ENCODE measurements at places on chromosomes 16 and 17.

- no peak for DNase-seq
Measured at GRCh38 chr17:72387969-72388368, 267.1 kb downstream of the SOX9 start.

DNA sequence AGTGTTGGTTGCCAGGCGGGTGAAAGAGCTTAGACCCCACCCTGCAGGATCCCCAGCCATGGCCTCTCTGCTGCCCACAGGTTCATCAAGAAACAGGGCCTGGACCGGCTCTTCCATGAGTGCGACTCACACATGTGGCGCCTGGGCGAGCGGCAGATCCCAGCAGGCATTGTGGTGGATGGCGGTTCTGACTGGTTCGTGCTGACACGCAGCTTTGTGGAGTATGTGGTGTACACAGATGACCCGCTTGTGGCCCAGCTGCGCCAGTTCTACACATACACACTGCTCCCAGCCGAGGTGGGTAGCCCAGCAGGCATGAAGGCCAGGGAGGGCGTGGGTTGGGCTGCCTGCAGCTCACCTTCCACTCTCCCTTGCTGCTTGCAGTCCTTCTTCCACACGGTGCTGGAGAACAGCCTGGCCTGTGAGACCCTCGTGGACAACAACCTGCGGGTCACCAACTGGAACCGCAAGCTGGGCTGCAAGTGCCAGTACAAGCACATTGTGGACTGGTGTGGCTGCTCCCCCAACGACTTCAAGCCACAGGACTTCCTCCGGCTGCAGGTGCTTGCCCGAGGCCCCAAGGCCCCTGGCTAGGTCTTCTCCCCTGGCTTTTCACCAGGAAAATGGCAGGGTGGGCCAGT is 9.9 kb downstream of the XYLT2 start:
- no peak for DNase-seq

DNA sequence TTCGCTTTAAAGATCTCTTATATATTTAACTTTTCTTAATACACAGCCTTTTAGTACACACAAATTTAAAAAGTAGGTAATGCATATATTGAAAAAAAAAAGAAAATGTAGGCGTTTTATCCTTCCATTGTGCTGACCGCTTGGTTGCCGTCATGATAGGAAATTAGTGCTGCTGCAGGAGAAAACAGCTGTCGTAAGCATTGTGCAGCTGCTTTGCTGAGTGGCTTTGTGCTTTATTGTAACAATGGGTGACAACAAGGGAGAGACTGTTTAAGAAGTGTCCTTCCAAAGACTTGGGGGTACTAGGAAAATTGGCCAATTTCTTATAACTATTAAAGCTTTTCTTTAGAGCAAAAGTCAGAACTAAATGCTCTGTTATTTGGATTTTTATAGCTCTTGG is 5.0 kb downstream of the HERPUD1 start:
- no peak for DNase-seq

DNA sequence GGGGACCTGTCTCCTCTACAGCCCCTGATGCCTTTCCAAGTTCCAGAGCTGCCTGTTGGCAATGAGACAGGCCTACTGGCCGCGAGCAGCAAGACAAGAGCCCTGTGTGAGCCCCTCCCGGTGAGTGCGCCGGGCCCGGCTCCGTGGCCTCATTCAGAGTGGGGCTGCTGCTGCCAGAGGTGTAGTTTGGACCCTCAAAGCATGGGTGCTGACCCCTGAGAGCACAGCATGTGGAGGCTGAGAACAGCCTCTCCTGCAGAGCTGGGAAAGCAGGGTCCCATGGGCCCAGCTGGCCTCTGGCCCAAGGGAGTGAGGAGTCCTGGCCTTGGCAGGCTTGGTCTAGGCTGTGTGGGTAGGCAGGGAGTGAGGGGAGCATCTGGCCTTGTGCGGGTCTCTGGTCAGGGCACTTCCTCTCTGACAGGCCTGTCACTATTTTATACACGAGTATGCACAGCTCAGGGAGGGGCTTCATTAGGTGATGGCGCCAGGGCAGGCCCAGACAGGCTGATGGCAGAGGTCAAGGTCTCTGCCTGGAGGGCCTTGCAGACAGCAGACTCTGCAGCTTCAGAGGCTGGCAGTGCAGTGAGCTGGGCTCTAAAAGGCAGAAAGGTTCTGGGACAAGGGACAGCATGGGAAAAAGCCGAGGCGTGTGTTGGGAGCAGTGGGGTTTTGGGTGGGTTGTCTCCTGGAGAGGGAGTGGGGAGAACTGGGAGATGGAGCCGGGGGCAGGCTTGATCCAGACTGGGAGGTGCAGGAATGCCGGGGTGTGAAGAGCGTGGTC is 43.4 kb downstream of the ADCY7 start:
- peak; percentile 14 for DNase-seq

- DNase-seq: no peak
Measured at GRCh38 chr16:86389566-86390328, 120.6 kb upstream of the FOXF1 start.

DNA sequence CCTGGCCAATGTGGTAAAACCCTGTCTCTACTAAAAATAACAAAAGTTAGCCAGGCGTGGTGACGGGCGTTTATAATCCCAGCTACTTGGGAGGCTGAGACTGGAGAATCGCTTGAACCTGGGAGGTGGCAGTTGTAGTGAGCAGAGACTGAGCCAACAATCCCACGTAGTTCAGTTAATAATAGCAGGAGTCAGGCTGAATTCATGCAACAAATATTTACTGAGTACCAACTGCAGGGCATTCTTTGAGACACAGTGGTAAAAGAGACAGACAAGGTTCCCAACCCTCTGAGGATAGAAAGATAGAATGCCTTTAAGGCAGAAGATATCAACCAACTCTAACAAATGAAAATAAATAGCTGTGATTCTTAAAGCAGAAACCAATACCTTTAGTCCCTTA is 39.1 kb downstream of the SPOP start:
- no peak for DNase-seq

GRCh38 chr17:63311416-63311937 is 134.6 kb downstream of the CYB561 start:
- no peak for DNase-seq

- no peak for DNase-seq
Measured at GRCh38 chr17:82076785-82077591, 11.4 kb upstream of the DUS1L start.

DNA sequence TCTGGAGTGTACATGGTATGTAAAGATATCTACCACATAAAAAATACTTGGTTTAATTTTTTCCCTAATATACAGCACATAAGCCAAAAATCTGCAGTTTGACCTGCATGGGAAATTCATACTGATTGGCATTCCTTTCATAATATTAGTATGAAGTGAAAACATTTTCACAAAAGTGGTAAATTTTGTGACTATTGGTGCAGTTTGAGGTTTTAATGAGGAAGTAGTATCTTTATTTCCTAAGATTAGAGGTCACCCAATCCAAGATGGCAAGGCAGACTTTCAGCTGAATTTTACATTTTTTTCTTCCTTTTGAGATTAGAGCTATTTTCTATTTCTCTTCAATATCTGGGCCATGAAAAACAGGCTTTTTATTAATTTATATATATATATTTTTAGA is 21.2 kb downstream of the METTL9 start:
- DNase-seq: no peak

GRCh38 chr16:74275031-74275636 is 21.5 kb upstream of the PSMD7 start:
- no peak for DNase-seq

- DNase-seq: peak; percentile 55
Measured at GRCh38 chr17:19410875-19411620, at the start of gene RNF112. Gene RNF112, plus strand, starts transcription at chr17:19411232. Its CDS starts 177 bp downstream, at chr17:19411409.

- DNase-seq: no peak
Measured at GRCh38 chr16:48499923-48500381, 110.0 kb downstream of the N4BP1 start.

DNA sequence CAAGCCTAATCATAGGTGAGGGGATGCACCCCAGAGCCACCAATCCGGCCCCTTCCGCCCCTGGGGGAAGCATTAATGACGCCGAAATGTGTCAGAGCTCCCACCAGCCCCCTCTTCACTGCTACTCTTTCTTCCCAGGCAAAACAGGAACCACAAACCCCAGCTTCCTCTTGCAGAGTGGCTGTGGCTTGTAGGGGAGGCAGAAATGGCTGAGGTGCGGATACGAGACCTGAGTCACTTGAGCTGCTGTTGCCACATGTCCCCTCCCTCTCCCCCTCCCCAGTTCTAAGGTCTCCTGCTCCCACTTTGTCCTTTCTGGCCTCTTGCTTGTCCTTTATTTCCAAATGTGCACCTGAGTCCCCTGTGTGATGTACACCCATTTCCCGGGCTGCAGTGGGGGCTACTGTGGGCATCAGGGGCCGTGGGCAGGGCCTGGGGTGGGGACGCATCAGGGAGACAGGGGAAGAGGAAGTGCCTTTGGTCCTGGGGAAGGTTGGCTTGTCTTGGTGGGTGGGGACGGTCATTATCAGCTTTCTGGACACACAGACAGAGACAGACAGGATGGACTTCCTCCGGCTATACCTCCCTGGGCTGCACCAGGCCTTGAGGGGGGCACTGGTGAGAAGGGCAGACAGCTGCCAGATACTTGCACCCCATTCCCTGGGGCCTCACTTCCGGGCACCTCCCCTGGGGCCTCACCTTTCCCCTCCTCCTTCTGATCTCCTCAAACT is at the start of gene APOBR:
Gene APOBR, plus strand, starts transcription at position 523 of the 731 bp plus-strand sequence. Its CDS starts 39 bp downstream, at position 562.
- no peak for DNase-seq

- DNase-seq: no peak
Measured at GRCh38 chr17:76892329-76892728, 24.1 kb downstream of the MGAT5B start.

- peak; percentile 83 for DNase-seq
Measured at GRCh38 chr16:28292731-28293600, 641 bp downstream of the SBK1 start.

Measured in iPS-NIHi11 (cell line).